Testis (tissue), 5 donors: ENCODE measurements at places on chromosomes 2 and 18. TPM values are rescaled to one million over a fixed set of nuclear protein-coding genes. Genes with fewer than 3 reads are reported as not detected.

PSMA8 gene
- polyA plus RNA-seq: 36.1 TPM

CPO gene
- 0.90 TPM for polyA plus RNA-seq

PPP1R1C gene
- 98.9 TPM for polyA plus RNA-seq

ADD2 gene
- 5.8 TPM for polyA plus RNA-seq

DES gene
- 199 TPM for polyA plus RNA-seq

CABYR gene
- polyA plus RNA-seq: 554 TPM

ZBTB7C gene
- polyA plus RNA-seq: 14.1 TPM

EVX2 gene
- polyA plus RNA-seq: 2.3 TPM

ASB18 gene
- polyA plus RNA-seq: 0.67 TPM

DNA sequence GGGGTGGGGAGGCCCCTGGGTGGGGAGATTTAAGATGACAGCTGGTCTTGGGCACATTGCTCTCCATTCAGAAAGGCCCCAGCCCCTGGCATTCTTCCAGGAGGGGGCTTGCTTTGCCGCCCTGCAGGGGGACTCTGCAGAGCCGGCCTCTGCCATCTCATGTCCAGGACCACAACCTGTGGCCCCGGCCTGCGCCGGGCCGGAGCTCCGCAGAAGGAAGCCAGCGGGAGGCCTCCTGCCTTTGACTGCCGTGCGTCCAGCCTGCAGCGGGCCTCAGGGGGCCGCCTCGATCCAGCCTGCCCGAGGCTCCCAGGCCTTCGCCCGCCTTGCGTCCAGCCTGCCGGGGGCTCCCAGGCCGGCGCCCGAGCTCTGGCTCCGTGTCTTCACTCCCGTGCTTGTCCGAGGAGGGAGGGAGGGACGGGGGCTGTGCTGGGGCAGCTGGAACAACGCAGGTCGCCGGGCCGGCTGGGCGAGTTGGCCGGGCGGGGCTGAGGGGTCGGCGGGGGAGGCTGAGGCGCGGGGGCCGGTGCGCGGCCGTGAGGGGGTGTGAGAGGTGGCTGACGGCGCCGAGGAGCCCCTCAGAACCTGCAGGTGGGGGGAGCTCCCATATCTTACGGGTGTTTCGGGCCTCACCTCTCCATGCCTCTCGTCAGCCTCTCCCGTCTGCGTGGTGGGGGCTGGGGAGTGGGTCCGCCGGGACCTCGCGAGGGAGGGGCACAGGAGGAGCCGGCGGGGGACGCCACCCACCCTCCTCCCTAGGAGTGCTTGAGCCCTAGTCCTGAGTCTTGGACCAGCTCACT lies 20.4 kb downstream of the GPC1 start:
- DNase-seq: no peak

- no peak for DNase-seq
Observed at GRCh38 chr2:178143481-178143880, 31.2 kb downstream of the RBM45 start.

DNA sequence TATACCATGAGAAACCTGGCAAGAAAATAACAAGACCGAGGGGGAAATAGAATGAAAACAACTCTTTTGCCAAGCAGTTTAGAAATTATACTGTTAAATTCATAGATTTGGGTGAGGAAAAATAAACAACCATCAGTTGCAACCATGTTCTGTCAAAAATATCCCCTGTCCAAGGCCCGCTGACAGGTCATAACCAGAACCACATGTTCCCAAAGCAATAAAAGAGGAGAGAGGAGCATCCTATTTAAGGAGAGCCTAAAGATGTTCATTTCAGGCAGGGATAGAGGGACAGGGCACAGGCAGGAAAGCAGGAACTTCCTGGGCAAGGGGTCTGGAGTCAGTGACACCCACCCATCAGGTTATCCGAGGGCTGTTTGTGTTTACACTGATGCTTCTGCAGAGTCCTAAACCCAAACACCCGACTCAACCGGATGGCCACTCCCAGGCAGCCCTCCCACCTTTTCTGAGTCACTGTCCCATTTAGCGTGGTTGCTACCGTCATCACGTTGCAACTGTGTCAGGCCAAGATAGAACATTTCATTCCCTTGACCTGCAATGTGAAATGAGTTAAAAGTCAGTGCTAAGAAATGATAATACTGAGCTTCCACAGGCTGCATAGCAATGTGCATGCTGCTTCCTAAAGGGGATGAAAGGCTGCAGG lies 468.3 kb upstream of the RAB12 start:
- DNase-seq: peak; percentile 54

DNA sequence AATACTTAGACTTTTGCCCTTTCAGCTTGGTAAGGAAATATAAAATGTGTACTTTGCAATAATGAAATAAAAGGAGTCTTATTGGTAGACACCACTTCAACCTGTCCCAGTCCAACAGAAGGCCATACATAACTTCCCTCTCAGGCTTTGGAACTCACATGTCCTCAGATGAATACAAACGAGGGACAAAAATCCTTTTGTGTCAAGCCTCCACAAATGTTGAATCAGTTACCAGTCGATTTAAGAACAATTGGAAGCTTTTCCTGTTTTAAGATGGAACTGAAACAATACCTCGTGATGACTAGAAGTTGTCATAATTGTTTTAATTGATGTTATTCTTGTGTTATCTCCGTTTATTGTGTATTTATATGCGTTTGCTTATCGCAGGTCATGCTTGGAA lies 385.1 kb upstream of the POU3F3 start:
- DNase-seq: no peak

- no peak for DNase-seq
Observed at GRCh38 chr2:80149991-80150390, 154.6 kb downstream of the LRRTM1 start.

DNA sequence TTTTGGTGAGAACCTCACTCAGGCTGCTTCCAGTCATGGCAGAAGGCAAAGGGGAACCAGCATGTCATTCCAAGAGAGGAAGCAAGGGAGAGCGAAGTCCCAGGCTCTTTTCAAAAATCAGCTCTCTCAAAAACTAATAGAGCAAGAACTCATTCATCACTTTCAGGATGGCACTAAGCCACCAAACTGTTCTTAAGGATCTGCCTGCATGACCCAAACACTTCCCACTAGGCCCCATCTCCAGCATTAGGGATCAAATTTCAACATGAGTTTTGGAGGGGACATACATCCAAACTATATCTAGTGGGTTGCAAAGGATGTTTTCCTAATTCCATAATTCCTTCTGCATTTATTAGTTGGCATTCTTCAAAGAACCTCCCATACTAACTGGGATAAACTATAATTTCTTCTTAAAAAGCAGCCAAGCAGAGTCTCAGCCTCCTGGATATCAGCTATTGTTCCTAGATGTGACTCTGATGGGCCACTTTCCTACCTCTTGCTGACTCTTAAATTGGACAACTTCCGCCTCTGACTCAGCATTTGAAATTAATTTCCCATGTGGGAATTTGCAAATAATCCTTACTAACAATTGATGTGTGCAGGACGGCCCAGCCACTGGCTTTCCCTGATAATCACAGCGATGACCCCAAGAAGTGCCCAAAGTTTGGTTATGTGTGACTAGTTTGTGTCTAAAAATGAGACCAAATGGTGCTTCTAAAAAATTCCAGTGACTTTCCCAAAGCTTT lies 5.5 kb upstream of the REV1 start:
- no peak for DNase-seq

- DNase-seq: no peak
Observed at GRCh38 chr2:160667811-160668210, 174.2 kb upstream of the RBMS1 start.

DNA sequence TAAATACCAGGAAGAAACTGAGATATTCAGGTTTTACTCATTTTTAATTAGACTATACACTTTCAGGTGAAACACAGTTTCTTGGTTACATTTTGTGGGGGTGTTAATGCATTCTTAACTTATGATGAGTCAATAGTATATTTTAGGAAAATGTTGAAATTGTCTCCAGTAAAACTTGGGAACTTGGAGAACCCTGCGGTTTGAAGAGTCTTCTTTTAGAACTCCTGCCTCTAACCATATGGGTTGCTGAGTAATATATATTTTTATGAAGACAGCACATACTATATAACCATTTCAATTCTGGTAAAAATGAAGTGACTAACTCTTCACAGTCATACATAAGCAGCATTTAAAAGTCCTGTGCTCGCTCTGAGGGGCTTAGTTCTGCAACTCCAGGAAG lies 308.2 kb upstream of the LRATD1 start:
- DNase-seq: no peak

DNA sequence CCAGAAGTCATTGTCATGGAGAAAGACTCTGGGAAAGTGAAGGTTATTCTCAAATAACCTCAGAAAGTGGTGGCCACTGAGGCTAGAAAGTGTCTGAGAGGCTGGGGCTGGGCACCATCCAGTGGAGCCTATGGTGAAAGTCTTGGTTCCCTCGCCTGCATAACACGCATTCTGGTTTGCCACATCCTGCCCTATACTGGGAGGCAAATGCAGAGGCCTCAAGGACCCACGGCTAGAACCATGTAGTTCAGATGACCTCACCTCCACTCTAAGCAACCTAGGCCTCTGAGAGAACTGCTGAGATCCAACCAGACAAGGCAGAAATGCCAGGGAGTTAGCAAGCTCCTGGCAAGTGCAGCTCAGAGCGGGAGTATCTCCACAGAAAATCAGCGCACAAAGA lies 5.1 kb downstream of the ITGB6 start:
- DNase-seq: no peak

DNA sequence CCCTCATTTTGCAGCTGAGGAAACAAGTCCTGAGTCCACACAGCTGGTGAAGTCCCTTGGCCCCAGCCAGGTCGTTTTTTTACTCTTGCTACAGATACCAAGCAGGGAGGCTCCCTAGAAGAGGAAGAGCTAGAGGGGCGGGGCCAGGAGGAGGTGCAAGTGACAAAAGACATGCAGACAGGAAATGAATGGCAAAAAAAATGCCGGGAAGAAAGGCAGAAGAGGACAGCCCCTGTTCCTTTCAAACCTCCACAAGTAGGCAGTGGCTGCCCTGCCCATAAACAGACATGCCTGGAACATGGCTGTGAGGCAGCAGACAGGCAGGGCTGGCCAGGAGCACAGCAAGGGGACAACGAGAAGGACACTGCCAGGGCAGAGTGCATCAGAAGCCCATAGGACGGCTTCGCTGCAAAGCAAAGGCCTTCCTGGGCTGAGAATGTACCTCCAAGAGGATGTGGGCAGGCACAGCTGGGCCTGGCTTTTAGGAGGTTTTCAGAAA lies 108.7 kb downstream of the ZBTB7C start:
- no peak for DNase-seq

DNA sequence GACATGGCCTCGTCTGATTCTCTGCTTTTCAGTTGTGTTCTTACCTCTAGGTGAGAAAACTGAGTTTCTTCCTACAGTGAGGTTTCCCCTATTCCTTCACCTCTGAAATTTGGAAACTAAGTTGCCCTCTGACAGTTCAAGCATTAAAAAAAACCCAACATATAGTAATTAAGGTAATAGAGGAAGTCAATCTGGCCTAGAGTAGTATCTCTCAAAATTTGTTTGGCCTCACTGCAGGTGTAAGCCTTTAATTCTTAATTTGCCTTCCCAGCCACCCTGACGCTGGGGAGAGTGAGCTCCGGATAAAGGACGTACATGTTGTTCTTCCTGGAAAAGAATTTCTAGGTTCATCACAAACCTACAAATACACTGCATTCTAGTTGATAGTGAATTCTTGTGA lies 1.4 kb downstream of the CAD start:
- no peak for DNase-seq

DNA sequence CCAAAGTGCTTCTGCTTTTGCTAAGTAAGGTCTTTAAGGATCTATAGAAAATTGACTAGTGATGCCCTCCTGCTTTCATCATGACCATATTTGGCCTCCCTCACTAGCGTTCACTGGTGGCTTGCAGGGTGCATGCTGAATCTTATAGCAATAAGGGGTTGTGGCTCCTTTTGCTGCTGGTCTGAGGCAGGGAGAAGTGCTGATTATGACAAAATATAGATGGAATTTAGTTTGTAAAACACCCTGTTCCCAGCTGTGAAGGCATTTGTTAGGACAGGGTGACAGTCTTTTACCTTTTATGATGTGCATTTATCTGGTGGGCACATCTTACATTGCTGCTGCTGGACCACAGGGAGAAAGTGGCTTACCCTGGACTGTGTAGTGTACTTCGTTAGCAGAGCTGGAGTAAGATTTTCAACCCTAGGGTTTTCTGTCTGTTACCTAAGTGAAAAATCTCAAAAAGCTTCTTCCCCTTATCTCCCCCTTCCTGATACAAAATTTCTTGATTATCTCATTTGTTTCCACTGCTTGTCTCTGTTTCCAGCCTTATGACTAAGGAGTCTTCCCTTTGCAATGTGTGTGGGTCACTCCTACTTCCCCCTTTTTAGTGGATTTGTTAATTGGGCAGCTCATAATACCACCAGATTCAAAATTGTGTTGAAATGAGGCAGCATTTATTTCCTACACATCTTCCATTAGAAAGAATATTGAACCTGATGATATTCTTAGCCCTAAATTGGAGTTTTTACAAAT lies 21.2 kb upstream of the RPL37A start:
- no peak for DNase-seq

- no peak for DNase-seq
Observed at GRCh38 chr2:140650825-140651224, 1480.0 kb downstream of the LRP1B start.

DNA sequence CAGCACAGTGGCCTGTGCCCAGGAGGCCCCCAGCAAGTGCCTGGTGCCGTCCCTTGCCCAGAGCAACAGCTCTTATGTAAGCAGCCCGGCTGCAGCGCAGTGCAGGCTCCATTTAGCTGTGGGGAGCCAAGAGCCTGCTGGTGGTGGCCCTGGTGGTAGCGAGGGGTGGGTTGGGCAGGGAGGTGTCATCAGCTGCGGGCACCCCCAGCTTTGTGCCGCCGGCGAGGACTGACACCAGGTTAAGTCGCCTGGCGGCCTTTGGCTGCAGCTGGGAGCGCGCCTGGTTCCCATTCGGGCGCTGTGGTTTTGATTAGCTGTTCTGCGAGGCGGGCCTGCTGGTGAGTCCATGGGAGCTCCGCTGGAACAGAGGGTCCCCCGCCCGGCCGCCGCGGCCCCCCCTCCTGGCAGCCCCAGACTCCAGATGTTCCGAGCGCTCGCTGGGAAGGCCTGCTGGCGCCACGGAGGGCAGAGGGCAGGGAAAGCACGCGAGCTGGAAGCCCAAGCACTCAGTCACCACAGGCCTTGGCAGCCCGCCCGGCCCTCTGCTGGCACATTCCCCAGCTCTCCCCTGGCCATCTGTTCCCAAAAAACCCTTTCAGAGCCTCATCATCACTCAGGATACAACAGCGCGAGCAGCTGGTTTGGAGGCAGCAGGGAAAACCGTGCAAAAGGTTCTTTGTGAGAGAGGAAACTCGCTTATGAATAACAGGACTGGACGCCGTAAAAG lies 18.4 kb downstream of the ATOH8 start:
- DNase-seq: peak; percentile 94

DNA sequence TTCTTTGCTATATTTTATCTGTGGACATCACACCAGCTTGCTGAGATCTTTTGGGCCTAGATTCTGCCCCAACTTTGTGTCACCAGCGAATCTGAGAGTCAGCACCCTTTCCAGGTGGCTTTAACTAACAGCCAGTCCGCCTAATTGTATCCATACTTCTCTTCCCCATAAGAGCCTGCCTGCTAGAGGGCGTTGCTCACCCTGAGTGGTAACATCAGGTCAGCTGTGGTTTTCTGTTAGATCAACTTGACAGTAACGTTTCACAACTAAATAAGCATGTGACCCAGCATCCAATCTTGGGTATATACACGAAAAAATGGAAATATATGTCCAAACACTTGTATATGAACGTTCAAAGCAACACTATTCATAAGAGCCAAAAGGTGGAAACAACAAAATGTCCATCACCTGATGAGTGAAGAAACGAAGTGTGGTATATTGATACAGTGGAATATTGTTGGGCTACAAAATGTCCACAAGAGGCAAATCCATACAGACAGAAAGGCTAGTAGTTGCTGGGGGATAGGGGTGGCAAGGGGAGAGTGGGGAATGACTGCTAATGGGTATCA lies 24.9 kb downstream of the EFHD1 start:
- DNase-seq: no peak

GRCh38 chr18:63073481-63073880 lies 246.1 kb downstream of the BCL2 start:
- no peak for DNase-seq

- no peak for DNase-seq
Observed at GRCh38 chr18:36558234-36558633, 260.7 kb downstream of the FHOD3 start.
